Epithelial cell of prostate (primary cell): ENCODE measurements at places on chromosomes 3 and 15.

DNA sequence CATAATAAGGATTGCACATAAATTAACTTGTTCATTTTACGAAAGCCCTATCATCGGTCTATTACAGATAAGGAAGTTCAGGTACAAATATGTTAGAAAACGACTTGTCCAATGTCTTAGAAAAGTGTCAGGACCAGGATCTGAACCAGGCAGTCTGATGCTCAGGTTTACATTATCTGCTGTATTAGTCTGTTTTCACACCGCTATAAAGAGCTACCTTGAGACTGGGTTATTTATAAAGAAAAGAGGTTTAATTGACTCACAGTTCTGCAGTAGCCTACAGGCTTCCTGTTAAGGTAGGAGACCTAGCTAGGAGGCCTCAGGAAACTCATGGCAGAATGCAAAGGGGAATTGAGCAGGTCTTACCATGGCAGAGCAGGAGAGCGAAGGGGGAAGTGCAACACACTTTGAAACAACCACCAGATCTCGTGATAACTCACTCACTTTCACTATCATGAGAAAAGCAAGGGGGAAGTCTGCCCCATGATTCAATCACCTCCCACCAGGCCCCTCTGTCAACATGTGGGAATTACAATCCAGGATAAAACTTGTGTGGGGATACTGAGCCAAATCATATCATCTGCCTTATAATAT is 45.8 kb upstream of the GOLIM4 start:
- DNase-seq: no peak

DNA sequence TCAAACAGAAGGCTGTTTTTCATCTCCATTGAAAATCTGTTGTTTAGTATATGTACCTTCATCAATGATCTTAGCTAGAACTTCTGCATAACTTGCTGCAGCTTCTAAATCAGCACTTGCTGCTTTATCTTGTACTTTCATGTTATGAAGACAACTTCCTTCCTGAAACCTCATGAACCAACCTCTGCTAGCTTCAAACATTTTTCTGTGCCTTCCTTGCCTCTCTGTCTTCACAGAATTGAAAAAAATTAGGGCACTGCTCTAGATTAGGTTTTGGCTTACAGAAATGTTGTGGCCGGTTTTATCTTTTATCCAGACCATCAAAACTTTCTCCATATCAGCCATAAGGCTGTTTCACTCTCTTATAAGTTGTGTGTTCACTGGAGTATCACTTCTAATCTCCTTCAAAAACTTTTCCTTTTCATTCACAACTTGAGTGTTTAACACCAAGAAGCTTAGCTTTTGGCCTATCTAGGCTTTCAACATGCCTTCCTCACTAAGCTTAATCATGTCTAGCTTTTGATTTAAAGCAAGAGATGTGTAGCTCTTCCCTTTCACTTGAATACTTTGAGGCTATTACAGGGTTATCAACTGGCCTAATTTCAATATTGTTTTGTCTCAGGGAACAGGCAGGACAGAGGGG is 78.6 kb downstream of the IGSF11 start:
- DNase-seq: no peak

DNA sequence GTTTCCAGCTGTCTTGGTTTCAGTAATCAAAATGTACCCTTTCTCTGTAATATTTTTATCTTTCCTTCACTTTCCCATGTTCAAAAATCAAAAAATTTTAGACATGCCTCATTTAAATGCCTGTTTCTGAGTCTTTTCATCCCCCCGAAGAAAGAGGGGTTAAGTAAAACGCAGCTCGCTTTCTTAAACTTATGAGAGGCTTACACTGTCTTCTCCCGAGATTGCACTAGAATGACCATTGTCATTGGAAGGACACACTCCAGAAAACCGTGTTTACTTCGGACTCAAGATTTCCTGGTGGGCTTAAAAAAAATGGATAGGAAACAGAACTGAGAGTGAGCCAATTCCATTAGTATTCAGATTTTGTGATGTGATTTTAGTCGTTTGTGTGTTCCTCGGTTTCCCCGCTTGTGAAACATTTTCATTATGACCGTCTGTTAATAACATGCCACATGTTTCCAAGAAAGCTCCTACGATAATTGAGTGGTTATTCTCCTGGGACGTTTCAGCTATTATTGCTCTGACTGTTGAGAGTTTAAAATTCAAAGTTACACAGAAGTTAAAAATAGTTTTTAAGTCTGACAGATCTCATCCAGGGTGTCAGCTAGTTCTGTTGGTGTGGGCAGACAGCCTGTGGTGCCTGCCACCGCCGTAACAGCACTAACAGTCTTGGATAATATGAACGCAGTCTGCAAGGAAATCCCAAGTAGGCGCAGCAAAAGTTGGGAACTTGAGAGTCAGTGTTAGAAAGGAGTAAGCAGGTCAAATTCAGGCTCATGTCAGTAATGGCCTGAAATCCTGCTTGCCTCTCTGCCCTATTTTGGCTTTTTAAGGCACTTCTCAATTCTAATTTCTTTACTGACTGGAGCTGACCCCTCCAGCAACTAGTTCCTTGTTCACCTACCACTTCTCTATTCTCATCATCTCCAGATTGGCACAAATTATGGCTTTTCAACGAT is 1.5 kb downstream of the CRYBG3 start:
- DNase-seq: no peak

DNA sequence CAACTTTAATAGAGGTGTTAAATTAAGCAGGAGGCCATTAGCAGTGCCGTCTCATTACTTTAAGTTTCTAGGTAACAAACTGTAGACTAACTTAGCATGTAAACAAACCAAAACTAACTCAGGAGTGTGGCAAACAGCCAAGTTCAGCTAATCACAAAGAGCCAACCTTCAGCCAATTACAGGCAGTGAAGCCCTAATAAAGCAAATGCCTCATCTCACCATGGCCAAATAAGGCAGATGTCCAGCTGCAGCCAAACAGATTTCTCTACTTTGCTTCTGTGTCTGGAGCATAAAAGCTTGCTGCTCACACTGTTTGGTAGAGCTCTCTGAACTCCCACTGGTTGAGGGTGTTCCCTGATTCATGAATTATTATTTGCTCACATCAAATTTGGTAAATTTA is 835.4 kb upstream of the GBE1 start:
- no peak for DNase-seq

- DNase-seq: no peak
Measured at GRCh38 chr3:14512942-14513327, 27.2 kb downstream of the GRIP2 start.

DNA sequence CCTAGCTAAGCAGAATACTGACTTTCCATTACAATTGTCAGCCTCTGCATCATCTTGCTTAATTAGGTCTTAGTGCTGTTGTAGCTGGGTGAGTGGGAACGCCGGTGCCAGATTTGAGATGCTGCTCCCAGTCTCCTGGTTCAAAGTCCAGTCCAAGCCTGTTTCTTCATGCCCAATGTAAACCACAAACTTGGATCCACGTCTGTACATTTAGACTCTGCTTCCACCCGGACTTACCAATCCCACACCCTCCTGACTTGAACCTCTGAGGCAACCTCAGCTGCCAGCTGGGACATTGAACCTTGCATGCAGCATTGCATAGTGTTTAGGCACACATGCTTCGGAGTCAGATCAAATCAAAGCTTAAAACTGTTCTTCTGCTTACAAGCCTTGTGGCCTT is 43.0 kb downstream of the BCL2L10 start:
- peak; percentile 68 for DNase-seq

DNA sequence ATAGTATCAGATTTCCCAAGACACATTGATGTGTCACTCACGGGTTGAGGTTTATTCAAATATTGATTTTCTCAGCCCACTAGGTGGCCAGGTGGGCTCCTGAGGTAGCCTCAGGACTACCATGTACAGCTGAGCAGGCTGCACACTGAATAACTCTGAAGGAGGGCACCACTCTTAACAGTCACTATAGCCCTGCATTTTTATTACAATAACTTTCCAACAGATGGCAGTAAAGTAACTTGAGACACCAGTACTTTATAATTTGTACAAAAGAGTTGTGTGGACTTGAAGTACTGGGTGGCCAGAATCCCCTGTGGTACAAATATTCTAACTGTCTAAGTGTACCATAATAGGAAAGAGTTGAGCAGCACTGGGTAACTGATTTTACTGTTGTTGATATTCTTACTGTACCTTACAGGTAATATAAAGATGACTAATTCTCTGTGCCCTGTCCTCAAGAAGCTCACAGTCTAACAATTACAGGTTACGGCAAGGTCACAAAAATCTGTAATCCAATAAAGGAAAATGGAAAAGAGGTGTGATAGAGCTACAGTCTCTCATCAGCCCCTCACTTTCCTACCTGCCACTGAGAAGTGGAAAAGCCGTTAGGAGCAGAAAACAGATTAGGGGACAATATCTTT is 76.0 kb downstream of the ETFA start:
- DNase-seq: no peak

DNA sequence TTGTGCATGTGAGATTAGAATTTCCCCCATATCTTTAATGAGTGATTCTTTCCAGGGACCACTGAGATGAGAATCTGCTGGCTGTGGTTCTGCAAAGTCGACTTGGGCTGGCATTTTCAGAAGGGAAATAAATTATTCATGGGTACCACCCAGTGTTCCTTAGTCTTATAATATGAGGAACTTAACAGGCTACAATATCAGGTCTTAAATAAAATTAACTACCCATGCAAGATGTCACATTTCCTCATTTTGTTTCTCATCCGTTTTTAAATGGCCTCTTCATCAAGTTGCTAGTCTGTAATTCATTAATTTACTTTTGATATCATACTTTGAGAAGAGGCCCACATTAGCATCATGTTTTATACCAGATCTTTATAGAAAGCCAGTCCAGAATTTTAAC is 58.3 kb upstream of the SKOR1 start:
- DNase-seq: no peak

DNA sequence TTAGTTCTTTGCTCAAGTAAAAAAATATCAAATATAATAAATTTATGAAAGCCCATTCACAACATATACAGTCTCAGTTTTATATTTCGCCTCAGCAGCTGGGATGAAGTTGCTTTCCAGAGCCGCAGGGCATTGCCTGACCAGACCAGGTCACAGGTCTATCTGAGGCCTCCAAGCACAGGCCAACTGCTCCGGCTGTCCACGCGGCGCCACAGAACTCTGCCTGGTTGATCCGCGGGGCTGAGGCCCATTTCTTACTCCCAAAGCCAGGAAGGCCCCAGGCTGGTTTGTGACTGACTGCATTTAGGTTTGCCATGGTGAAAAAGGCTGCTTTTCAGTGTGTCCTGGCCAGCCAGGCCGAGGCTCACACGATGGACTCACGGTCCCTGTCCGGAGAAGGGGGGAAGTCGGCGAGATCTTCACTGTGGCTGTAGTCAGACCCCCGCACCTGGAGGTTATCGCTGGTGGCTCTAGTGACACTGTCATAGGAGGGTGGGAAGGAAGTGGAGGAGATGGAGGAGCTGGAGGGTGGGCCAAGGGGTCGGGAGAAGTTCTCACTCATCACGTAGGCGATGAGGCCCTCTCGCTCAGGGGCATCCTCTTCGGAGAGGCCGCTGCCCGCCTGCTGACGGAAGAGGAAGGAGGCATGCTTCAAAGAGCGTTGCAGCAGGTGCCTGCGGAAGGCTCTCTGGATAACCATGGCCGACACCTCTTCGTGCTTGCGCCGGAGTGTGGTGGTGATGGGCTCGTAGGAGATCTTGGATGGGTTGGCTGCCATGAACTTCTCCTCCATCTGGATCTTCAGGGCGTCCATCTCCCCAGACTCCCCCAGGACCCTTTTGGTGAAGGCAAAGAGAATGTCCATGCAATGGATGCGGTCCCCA is 54.1 kb downstream of the EXOG start:
- no peak for DNase-seq

GRCh38 chr3:11238060-11238459 is 34.1 kb upstream of the ATG7 start:
- peak; percentile 45 for DNase-seq

DNA sequence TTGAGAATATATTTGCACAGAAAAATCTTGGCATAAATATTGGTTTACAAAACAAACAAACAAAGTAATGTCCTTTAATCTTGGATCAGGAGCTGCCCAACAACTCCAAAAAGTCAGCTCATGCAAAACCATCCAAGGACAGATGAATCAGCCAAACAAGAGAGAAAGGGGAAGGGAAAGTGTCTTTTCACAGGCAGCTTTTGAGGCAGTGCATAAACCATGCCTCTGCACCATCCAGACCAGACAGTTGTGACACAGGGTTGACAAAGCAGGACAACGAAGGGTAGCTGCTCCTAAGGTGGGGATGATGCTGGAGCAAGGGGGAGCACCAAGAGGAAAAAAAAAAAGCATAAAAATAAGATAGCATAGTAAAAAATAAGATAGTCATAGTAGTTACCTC is 8.7 kb downstream of the CD86 start:
- DNase-seq: no peak

GRCh38 chr3:165553371-165553770 is 283.9 kb downstream of the BCHE start:
- DNase-seq: no peak

DNA sequence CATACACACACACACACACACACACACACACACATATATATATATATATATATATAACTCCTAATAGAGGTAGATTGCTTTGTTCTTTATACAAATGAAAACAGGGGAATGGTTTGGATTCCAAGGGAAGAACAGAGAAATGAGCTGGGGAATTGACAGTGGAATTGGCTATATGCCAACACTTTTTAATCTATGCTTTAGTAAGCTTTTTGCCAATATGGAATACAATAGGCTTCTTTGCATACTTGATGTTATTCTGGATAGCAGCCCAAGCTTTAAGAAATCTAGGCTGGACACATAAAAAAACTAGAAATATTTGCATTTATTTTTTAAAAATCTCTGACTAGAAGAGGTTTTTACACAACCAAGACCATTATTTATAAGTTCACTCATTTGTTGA is 334.2 kb upstream of the MDFIC2 start:
- DNase-seq: no peak

- DNase-seq: no peak
Measured at GRCh38 chr15:71330638-71331162, 215.4 kb downstream of the THSD4 start.

GRCh38 chr3:150346981-150347863 is 60.9 kb upstream of the TSC22D2 start:
- no peak for DNase-seq

- DNase-seq: no peak
Measured at GRCh38 chr3:61730577-61731231, 169.3 kb downstream of the PTPRG start.

DNA sequence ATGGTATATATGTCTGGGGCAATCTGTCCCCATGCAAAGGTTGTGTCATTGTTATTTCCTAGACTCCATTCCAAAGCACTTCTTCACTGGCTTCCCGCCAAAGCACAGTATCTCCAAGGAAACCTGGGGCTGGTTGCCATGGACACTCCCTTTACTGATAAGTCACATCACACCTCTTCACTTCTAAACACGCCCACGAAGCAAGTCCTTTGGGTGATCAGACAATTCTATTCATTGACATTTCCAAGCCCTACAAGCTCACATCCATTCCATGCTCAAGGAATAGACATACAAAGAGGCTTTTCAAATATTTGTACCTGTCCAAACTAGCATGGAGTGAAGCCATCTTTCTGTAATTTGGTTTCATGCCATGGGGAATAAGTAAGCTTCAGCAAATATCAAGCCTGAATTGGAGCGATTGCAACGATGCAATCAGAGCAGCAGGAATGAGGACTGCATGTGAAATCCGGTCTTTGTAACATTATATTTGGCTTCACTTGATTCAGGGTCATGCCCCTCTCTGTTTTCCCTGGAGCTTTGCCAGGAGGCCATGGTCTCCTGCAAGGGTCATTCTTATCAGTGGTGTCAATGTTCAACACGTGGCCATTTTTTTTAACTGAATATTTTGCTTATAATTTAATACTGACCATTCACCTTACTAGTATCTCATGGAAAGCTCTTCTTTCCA is 201.6 kb upstream of the TMC3 start:
- DNase-seq: peak; percentile 12
